ENCODE measurements at places on chromosomes 11 and 22. TPM values are rescaled to one million over a fixed set of nuclear protein-coding genes. Genes with fewer than 3 reads are reported as not detected.

DNA sequence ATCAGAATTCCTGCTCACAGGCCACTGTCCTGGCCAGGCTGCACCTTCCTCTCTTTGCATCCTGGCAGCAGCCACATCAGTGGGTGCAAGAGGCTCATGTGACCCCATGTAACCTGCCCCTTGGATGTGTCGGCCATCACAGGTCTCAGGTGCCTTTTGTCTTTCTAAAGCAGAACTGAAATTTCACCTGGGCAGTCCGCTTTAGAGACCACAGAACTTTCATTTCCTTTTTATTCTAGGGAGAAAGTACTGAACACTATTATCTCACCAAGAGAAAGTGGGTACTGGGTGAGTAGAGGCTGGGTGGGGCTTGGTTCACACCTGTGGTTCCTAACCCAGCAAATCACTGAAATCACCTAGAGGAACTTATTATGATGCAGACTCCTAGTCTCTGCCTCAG is 51.7 kb upstream of the NUP160 start:
- DNase-seq = no peak
- H3K36me3 ChIP-seq = no peaks in the 10 kb centered on the region
- no peak overlapping the region for H3K4me3 ChIP-seq
- H3K27me3 ChIP-seq = no peaks in the 10 kb centered on the region
- H3K4me1 ChIP-seq = no peaks in the 10 kb centered on the region

GRCh38 chr22:27803841-27804415 is 2.4 kb upstream of the MN1 start:
- no peaks in the 10 kb centered on the region for H3K4me1 ChIP-seq
- no peak for DNase-seq
- peaks cover 2% of the 10 kb centered on the region for H3K27me3 ChIP-seq
- H3K36me3 ChIP-seq = no peaks in the 10 kb centered on the region
- no peak overlapping the region for H3K4me3 ChIP-seq

GRCh38 chr11:114109206-114110090 is 49.9 kb downstream of the ZBTB16 start:
- peaks cover 60% of the 10 kb centered on the region for H3K4me1 ChIP-seq
- H3K27ac ChIP-seq = peak overlapping the region; percentile 45
- peak; percentile 54 for DNase-seq
- no peak overlapping the region for H3K4me3 ChIP-seq

GRCh38 chr11:69654660-69655478 is 13.9 kb downstream of the CCND1 start:
- H3K4me1 ChIP-seq = peaks cover 42% of the 10 kb centered on the region
- DNase-seq = peak; percentile 71
- no peak overlapping the region for H3K4me3 ChIP-seq

DNA sequence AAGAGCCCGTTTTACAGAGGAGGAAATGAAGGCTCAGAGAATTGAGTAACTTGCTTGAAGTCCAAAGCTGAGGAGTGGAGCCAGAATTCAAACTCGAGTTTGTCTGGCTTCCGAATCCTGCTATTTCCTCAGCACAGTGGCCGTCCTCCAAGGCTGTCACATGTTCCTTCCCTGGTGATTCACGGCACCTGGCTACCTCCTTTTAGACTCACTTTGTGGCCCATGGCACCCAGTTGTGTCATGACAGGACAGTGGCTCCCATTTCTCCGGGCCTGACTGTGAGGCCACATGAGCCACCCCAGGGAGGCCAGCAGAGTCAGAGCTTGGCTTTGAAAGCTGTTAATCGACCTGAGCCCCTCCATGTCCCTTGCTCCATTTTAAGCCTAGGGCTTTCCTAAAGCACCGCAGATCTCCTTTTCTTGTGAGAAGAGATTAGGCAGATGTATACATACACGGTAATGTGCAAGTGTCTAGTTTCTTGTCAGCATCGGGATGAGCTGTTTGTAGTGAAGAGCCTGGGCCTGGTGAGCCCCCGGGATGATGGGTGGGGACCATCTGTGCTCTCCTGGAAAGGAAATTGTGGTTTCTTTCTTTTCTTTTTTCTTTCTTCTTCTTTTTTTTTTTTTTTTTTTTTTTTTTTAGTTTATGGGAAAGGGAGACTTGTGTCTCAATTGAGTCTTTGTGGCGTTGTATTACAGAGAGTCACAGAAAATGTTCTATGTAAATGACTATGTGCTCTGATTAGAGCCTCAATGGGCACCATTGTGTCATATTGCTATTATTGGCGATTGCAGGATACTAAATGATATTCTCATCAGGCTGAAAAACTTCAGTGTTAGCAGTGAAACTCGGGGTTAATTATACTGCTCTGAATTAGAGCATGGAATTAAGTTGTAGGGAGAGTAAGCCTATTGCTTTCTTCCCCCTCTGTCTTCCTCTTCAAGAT is 54.8 kb downstream of the PTPRJ start:
- no peaks in the 10 kb centered on the region for H3K36me3 ChIP-seq
- no peaks in the 10 kb centered on the region for H3K27me3 ChIP-seq
- no peak overlapping the region for H3K27ac ChIP-seq
- no peaks in the 10 kb centered on the region for H3K4me1 ChIP-seq
- no peak overlapping the region for H3K4me3 ChIP-seq

GRCh38 chr11:111066846-111067245 is 178.7 kb upstream of the POU2AF2 start:
- H3K27ac ChIP-seq = no peak overlapping the region
- no peaks in the 10 kb centered on the region for H3K4me1 ChIP-seq
- H3K27me3 ChIP-seq = no peaks in the 10 kb centered on the region
- H3K4me3 ChIP-seq = no peak overlapping the region
- DNase-seq = no peak
- H3K36me3 ChIP-seq = no peaks in the 10 kb centered on the region

GRCh38 chr11:62068730-62069129 is 55.1 kb upstream of the INCENP start:
- no peak overlapping the region for H3K27ac ChIP-seq
- no peaks in the 10 kb centered on the region for H3K4me1 ChIP-seq
- no peak for DNase-seq
- no peaks in the 10 kb centered on the region for H3K27me3 ChIP-seq
- no peaks in the 10 kb centered on the region for H3K36me3 ChIP-seq

DNA sequence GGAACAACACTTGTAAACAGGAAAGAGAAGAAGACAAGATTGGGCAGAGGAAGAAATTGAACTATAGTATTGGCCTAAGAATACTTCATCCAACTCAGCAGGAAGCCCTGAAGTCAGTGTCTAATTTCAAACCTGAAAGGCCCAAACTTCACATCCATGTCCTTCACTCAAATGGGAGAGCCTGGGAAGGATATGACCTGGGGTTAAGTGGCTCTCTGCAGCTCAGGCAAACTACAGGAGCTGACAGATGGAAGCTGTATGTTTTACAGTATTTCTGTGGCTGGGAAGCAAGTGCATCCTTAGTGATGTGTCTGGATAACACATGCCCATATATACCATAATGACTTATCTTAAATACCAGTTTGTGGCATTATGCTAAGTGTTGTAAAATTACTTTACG is 196.2 kb downstream of the SOX6 start:
- no peaks in the 10 kb centered on the region for H3K36me3 ChIP-seq
- H3K4me1 ChIP-seq = peaks cover 24% of the 10 kb centered on the region
- H3K27me3 ChIP-seq = no peaks in the 10 kb centered on the region
- no peak overlapping the region for H3K4me3 ChIP-seq
- H3K27ac ChIP-seq = no peak overlapping the region

GRCh38 chr11:555780-556661 is 4.5 kb downstream of the LMNTD2 start:
- DNase-seq = no peak
- peaks cover 27% of the 10 kb centered on the region for H3K4me1 ChIP-seq
- H3K4me3 ChIP-seq = peak overlapping the region; percentile 62

GRCh38 chr11:28773606-28774005 is 665.4 kb downstream of the METTL15 start:
- H3K27ac ChIP-seq = no peak overlapping the region
- no peaks in the 10 kb centered on the region for H3K36me3 ChIP-seq
- no peak for DNase-seq
- H3K4me1 ChIP-seq = 0 out of 2 replicates have a peak, but pooled peaks cover 3% of the 10 kb centered on the region

- DNase-seq = no peak
- 0 out of 2 replicates have a peak, but pooled peaks cover 2% of the 10 kb centered on the region for H3K27me3 ChIP-seq
- no peaks in the 10 kb centered on the region for H3K36me3 ChIP-seq
- H3K4me3 ChIP-seq = no peak overlapping the region
- no peak overlapping the region for H3K27ac ChIP-seq
Measured at GRCh38 chr11:69251639-69252489, 42.1 kb upstream of the MYEOV start.

- peaks cover 33% of the 10 kb centered on the region for H3K4me1 ChIP-seq
- H3K36me3 ChIP-seq = peaks cover 13% of the 10 kb centered on the region
- DNase-seq = no peak
Measured at GRCh38 chr11:62854013-62854824, 14.8 kb upstream of the WDR74 start.

The CRACR2B gene
- total RNA-seq = 15.4 TPM

The DEUP1 gene
- 0.25 TPM for total RNA-seq

The RFPL3 gene
- total RNA-seq = not detected

The GAB2 gene
- 58.6 TPM for total RNA-seq

The NRGN gene
- 7.8 TPM for total RNA-seq

The OR52N4 gene
- not detected for total RNA-seq

The HTR3B gene
- total RNA-seq = not detected
